ENCODE measurements at places on chromosomes 7 and 10.

- DNase-seq: no peak
These were observed 11.7 kb downstream of the STAM start for GRCh38 chr10:17655567-17656146.

DNA sequence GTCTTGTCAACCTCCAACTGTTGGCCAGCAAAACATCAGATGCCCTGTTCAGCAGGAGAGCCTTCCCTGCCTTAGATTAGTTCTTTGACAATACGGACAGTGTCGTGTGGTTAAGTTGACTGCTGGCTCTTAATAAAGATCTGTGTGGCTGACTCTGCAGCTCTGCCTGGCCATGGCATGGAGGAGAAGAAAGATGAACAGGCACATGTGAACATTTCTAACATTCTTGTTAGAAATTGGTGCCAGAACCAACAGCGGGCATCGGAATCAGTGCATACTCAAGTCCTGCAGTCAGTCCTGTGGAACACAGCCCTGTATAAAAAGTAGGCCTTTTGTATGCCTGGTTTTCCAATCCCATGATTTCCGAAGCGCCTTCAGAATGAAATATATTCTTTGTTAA is 455.6 kb downstream of the POM121L12 start:
- no peak for DNase-seq

GRCh38 chr7:128240696-128241386 is at the start of gene LEP:
LEP (plus strand) TSS chr7:128241278; CDS start chr7:128252019, 10,741 bp downstream.
- no peak for DNase-seq

GRCh38 chr7:44471436-44471835 is 19.0 kb downstream of the NUDCD3 start:
- no peak for DNase-seq

- DNase-seq: no peak
These were observed 33.5 kb upstream of the SFTPD start for GRCh38 chr10:79982362-79982800.

GRCh38 chr10:35712486-35712885 is 70.4 kb upstream of the FZD8 start:
- no peak for DNase-seq

DNA sequence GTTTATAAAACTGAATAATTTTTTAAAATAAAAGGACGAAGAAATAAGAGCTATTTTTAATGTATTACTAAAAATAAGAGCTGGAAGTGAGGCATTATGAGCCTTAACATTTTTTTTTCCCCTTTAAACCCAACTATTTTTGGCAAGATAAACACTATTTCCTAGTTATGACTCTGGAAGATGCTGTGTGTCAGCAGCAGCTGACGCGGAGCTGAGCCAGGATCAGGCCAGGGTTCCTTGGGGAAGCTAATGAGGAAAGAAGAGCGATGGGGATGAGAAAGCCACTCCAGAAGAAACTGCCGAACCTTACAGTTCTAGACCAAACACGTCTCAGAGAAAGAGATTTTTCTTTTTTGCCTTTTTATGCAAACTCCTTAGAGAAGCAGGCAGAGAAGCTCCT is 85.9 kb downstream of the USP6NL start:
- DNase-seq: no peak

- no peak for DNase-seq
These were observed 12.0 kb upstream of the AZGP1 start for GRCh38 chr7:99987846-99988245.

- no peak for DNase-seq
These were observed 144.5 kb downstream of the PPP1R3A start for GRCh38 chr7:113774182-113774807.

GRCh38 chr10:62471711-62472110 is 97.5 kb downstream of the ZNF365 start:
- no peak for DNase-seq

- no peak for DNase-seq
These were observed 244.5 kb upstream of the ETV1 start for GRCh38 chr7:14233868-14234369.

DNA sequence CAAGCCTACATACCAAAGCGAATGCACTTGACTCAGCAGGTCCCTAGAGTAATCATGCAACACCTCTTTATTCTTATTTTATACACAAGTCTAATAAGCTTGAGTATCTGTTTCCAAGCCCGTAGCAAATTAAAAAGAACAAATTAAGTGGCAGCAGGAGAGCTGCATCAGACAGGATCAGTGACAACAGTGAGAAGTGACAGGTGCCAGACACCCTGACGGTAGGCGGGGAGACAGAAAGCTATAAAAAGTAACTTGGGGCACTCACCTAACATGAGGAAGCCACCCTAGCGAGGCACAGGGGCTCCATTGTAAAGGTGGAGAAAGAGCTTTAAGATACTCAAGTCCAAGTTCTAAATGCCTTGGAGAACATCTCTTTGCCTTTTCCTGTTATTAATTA is 174.2 kb downstream of the PLXNA4 start:
- no peak for DNase-seq

DNA sequence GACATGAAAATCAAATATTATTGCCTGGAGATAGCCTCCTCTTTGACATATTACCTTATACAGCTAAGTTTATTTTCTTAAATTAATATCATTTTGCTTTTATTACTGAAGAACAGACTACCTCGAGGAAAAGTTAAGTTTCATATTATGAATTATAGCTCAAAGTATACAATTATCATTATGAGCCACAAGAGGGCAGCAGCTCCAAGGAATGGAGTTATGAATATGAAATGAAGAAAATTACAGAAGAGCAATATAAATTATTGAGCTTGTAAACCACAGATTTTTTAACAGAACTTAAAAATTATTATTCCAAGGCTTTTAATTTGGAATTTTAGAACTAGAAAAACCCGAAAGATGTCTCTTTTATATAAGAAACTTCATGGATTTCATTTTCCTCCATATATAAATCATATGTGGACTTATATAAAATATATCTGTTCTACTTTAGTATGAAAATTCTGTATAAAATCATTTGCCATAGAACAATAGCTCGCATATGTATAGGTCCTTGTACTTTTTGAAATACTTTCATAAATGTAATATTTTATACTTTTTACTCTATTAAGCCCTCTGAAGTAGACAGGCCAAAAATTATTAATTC is 40.1 kb downstream of the IQUB start:
- peak; percentile 59 for DNase-seq

GRCh38 chr7:126668367-126668752 is 584.4 kb downstream of the GRM8 start:
- no peak for DNase-seq

DNA sequence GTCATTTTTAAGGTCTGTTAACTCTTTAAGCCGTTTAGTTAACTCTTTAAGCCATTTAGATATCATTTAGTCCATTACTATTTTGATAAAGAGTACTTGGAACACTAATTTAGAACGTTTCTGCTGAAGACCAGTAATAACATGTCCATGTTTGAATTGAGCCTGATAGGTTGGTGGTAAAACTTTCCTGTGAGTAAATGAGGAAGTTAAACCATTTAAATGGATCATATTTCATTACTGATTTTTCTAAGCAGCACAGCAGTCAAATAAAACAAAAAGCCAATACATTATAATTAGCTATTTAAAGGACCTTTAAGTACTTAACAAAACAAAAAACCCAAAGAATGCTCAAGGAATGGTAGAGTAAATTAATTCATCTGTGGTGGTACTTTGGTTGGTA is 29.4 kb downstream of the PHTF2 start:
- no peak for DNase-seq

- no peak for DNase-seq
These were observed 579 bp downstream of the IDI1 start for GRCh38 chr10:1048349-1048731.

GRCh38 chr7:144483189-144483588 is 79.7 kb upstream of the NOBOX start:
- DNase-seq: no peak

- no peak for DNase-seq
These were observed 169.6 kb downstream of the SRPK2 start for GRCh38 chr7:105218939-105219770.

DNA sequence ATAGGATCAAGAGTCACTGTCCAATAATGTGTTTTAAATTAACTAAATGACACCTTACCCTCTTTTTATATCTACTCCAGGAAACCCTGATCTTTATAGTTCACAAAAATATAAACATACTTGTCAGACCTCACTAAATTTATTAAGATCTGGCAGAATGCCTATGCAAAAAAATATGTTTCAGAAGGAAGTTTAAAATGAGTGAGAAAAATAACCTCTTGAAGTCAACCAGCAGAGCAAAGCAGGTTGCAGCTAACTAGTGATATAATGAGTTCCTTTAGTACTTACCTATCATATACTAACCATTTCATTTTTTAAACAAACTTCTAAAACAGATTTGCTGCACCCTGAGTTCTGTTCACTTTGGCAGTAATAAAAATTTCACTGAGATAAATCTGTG is 14.0 kb upstream of the HGF start:
- DNase-seq: no peak

DNA sequence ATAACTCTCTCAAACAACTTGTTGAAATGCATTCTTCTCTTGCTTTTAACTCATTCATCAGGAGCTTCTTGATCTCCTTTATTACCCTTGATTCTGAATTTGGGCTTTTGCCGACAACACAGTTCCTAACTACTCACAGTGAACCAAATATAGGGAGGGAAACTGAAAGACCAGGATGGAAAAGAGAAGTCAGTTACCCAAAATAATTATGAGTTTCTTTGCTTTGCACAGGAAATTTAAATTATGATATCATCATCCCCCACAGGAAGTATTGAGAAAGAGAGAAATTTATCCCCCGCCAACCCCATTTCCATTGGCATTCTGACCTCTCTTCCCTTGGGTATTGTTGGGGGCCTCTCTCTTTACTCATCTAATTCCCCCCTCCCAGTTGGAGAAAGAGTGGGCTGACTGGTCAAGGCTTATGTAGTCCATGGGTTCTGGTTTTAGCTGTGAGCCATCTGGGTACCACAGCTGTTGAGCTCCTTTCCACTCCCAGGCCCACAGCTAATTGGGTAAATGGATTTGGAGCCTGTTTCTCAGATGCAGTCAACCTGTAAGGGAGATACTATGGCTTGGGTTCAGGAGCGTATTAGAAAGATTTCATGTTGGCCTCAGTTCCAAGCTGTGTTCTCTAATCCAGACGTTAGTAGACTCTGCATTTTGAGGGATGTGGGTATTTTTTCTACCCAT is 109.0 kb downstream of the FZD1 start:
- DNase-seq: no peak

GRCh38 chr10:102230264-102230860 is 4.3 kb downstream of the ELOVL3 start:
- DNase-seq: peak; percentile 9

GRCh38 chr10:49168171-49168540 is 20.0 kb downstream of the TMEM273 start:
- no peak for DNase-seq

DNA sequence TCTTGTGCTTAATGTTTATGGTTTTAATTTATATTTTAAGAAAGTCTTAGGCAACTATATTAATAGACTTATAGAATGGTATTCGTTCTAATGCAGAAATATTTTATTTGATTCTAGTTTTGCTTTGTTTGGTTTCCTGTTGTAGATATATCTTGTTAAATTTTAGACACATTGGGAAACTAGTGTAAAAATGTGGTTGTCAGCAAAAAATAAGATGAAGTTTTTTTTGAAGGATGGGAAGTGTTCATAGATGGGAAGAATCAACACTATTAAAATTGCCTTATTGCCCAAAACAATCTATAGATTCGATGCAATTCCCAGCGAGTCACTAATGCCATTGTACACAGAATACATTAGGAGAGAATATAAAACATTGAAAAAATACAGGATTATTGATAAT is 278.9 kb downstream of the ZWINT start:
- no peak for DNase-seq

GRCh38 chr10:52082307-52082706 is 231.8 kb upstream of the DKK1 start:
- DNase-seq: no peak

- DNase-seq: no peak
These were observed 10.7 kb downstream of the BRAT1 start for GRCh38 chr7:2544541-2545188.

GRCh38 chr10:63480237-63480636 is 14.5 kb upstream of the JMJD1C start:
- no peak for DNase-seq

DNA sequence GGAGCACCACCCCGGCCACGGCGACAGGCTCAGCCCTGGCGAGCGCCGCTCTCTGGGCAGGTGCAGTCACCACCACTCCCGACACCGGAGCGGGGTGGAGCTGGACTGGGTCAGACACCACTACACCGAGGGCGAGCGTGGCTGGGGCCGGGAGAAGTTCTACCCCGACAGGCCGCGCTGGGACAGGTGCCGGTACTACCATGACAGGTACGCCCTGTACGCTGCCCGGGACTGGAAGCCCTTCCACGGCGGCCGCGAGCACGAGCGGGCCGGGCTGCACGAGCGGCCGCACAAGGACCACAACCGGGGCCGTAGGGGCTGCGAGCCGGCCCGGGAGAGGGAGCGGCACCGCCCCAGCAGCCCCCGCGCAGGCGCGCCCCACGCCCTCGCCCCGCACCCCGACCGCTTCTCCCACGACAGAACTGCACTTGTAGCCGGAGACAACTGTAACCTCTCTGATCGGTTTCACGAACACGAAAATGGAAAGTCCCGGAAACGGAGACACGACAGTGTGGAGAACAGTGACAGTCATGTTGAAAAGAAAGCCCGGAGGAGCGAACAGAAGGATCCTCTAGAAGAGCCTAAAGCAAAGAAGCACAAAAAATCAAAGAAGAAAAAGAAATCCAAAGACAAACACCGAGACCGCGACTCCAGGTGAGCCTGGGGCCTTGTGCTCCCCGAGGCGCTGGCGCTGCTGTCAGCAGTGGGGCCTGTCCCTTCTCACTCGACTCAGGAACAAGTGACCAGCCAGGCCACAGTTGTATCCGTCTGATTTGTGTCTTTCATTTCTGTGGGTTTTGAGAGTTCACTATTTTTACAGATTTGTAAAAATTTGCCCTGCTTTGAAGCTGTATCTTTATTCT is 117.7 kb downstream of the CYTH3 start:
- DNase-seq: no peak

DNA sequence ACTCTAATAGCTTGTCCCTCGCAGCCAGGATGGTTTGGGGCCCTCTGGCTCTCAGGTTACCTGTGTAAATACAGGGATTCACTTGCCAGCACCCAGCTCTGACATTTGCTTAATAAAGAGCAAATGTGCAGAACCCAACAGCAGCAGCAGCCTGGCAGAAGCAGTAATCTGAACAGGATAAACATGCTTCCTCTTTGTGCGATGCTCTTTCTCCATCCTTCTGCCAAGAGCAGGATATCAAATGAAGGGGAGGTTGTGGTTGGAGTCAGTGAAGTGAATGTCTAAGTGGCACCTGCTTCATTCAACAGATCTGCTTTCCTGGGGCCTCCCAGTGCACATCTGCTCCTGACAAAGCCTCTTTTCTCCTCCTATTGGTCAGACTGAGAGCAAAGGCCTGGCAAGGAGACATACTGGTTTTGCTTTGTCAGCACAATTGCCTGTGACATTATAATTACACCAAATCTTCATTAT is 130.3 kb downstream of the NRF1 start:
- no peak for DNase-seq
